NCI-H524 (cell line): ENCODE measurements at places on chromosomes 16 and 17.

- no peak for DNase-seq
Observed at GRCh38 chr16:66418165-66418962, 8.7 kb upstream of the BEAN1 start.

DNA sequence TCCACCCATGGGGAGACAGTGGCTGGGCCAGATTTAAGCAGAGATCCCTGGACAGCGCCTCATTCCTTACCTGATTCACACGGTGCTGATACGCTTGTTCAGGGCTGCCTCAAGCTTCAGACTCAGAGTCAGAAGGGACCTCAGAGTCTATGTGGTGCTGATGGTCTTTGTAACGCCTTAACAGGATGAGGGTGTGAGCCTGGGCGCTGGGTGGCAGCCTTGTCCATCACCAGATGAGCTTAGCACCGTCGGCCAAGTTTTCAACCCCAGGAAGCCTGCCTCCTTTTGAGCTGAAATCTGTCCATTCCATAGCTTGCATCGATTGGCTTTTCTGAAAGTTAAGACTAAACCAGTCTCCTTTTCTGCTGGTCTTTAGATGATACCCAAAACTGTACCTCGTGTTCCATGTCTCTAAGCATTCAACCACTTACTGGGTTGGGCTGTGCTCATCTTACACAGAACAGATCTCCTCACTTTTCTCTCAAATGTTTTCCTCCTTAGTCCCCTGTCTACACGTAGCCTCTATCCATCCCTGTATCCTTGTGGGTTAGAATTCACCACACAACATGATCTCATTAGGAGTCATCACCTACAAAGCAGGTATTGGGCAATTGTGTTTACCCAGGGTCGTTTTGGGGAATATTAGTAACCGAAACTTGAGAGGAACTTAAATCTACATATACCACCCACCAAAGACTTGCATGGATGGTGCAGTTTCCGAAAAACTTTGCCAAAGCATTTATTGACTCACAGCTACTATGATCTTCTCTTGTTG is 573.4 kb downstream of the CDH13 start:
- no peak for DNase-seq

DNA sequence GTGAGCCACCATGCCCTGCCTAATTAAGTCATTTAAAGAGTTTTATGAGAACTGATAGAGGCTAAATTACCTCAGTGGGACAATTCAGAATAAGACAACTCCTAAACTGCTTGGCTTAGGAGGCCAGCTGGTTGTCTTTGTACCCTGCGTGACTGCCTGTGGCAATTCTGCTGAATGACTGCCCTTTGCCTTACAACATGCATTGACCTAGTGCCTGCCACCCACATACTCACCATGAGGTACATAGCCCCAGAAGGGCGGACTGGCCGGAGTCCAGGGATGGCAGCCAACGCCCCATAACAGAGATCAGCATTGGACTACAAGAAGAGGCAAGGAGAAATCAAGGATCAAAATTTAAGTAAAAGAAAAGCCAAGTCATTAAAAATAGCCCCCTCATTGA is 7.3 kb downstream of the TAT start:
- no peak for DNase-seq

DNA sequence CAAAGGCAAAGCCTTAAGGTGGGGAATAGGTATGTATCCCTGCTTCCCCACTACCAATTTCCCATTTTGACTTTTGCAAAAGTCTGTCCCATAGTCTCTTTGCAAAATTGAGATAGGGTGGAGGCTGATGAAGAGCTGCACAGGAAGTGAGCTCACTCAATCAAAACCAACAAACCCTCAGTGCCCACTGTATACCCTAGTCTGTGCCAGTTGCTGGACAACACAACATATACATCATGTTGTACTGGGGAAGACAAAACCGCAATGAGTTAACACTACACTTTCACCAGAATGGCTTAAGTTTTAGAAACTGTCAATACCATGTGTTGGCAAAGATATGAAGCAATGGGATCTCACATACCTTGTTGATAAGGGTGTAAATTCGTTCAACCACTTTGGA is 40.4 kb upstream of the AXIN2 start:
- no peak for DNase-seq

DNA sequence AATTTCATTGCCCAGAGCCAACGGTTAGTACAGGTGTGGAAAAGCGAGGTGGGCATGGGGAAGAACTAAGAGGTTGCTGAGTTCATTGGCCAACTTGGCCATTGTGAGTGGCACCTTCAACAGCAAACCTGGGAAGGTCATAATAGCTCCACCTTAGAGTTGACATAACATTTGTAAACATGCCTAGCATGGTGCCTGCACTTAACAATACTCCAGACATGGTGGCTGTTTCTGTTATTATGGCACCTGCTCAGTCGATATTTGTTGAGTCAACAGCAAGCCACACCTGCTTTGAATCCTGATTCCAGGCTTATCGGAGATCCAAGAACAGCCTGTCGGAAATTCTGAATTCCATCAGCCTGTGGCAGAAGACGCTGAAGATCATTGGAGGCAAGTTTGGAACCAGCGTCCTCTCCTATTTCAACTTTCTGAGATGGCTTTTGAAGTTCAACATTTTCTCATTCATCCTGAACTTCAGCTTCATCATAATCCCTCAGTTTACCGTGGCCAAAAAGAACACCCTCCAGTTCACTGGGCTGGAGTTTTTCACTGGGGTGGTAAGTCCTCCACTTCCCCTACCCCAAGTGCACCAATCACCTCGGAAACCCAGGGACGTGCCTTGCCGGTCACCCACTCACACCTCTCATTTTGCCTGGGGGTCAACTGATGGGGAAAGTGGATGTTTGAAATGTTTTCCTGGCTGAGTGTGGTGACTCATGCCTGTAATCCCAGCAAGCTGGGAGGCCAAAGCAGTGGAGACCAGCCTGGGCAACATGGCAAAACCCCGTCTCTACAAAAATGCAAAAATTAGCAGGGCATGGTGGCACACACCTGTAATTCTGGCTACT is 46.0 kb downstream of the TMC5 start:
- DNase-seq = no peak

GRCh38 chr16:19854543-19854876 is 30.1 kb downstream of the GPRC5B start:
- DNase-seq = no peak

DNA sequence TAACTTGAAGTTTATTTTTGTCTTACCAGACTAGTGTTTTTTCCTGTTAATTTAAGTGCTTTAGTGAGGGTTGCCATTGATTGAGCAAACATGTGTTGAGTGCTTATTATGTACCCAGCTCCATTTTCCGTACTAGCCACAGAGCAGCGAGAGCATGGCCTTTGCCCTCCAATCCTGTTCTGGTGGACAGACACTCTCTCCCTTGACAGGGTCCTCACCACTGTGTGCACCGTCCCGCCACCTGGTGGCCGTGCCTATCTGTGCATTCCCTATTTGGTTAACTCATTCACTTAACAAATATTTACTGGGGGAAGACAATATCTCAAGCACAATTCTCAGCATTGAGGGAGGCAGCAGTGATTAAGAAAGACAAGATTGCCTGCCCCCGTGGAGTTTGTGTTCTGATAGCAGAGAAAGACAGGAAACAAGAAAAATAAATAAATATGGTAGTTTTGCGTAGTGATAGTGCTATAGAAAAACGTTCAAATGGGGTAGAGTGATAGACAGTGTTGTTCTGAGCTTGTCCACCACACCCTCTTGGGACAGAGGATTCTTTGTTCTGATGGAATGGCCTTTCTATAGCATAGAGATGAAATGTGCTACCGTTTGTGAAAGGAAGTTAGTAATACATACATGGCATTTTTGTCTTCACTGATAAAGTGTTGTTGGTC is 13.0 kb downstream of the CDH13 start:
- peak; percentile 58 for DNase-seq

GRCh38 chr17:31427684-31428083 is 36.2 kb downstream of the RAB11FIP4 start:
- DNase-seq = no peak

DNA sequence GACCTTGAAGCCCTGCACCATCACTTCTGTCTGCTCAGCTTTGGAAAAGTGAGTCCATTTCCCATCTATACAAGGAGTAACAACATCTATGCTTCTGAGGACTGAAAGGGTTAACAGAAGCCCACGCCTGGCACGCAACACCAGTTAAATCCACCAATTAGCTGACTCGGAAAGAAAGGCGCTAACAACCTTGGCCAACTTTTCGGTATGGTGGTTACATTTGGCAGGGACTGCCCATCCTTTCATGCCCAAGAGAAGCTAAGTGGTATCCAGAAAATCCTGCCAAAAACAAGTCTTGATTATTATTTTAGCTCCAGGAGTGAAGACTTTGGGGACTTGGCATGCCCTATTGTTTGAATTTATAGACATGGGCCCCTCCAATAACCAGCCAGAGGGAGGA is 202.3 kb upstream of the RPL38 start:
- no peak for DNase-seq

DNA sequence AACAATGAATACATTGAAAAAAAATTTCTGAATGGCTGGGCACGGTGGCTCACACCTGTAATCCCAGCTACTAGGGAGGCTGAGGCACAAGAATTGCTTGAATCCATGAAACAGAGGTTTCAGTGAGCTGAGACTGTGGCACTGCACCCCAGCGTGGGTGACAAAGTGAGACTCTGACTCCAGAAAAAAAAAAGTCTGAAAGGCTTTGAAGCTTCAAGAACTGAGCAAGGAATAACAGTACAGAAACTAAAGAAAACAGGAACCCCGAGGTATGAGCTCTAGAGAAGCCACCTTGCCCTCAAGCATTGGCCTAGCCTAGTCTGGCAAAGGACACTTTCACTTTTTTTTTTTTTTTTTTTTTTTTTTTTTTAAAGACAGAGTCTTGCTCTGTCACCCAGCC is 45.0 kb downstream of the TEX2 start:
- DNase-seq = no peak

- no peak for DNase-seq
Observed at GRCh38 chr17:16081507-16082087, 82.0 kb downstream of the TTC19 start.

DNA sequence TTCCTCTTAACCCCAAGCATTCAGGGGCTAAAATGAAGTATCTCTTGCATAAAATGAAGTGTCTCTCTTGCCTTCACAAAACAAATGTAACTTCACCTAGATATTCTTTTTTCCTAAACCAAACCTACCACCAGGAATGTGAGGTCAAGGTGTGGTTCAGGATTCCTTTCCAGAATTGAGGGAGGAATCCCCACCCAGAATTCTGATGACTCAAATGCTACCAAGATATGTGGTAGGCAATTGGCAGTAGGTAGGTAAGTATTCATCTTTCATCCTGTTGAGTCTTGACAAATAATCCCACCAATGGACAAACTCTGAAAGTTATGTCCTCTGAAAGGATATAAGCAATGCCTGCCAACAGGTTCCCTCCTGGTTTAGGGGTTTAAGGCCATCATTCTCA is 26.2 kb downstream of the TRIM16 start:
- no peak for DNase-seq

DNA sequence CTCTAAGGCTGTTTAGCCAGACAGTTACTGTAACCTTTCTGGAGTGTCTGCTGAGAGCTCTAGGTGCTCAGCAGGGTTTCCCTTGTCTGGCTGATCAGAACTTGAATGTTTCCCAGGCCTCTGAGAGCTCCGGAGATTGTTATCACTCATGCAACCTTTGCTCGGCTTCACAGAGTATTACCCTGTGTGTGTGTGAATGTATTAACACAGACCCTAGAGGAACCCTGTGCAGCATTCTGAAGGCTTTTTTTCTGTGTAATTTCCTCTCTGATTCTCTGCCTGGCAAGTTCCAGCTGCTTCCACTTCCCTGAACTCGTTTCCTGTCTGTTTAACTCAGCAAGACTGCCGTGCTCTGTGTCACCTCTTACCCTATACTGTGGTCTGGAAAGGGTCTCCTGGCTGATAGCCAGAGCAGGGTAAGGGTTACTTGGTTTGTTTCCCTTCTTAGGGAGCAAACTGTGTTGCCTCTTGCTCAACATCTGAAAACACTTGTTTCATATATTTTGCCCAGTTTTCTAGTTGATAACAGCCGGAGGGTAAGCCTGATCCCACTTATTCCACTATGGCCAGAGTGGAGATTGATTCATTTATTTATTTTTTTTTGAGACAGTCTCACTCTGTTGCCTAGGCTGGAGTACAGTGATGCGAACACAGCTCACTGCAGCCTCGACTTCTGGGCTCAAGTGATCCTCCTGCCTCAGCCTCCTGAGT is 21.7 kb downstream of the PRMT7 start:
- no peak for DNase-seq

DNA sequence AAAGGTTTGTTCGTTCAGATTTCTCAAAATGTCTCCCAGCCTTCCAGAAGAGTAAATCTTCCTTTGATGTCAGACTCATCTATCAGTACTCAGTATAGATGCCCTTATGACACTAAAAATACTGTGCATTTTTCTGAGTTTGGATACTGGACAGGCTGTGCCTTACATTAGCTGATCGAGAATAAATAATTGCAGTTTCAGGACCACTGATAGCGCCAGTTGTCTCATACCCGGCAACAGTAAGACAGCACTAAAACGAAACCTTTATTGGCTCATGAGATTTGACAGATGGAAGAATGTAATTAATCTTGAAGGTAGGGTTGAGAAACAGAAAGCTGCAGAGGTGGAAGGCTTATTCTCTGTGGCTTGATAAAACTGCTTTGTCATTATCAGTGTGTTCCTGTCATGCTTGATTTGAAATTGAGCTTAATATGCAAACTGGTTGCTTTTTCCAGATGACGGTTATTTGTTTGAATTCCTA is 1.2 kb downstream of the ATP6V0A1 start:
- DNase-seq = peak; percentile 30

- DNase-seq = no peak
Observed at GRCh38 chr16:82924075-82924854, 297.5 kb downstream of the CDH13 start.

GRCh38 chr17:64096037-64096436 is 33.9 kb downstream of the ERN1 start:
- no peak for DNase-seq

GRCh38 chr16:72952811-72953271 is 95.1 kb downstream of the ZFHX3 start:
- no peak for DNase-seq

- no peak for DNase-seq
Observed at GRCh38 chr17:37673386-37673785, 30.1 kb upstream of the DDX52 start.

GRCh38 chr17:43808076-43808475 is 24.9 kb downstream of the MPP3 start:
- DNase-seq = no peak

DNA sequence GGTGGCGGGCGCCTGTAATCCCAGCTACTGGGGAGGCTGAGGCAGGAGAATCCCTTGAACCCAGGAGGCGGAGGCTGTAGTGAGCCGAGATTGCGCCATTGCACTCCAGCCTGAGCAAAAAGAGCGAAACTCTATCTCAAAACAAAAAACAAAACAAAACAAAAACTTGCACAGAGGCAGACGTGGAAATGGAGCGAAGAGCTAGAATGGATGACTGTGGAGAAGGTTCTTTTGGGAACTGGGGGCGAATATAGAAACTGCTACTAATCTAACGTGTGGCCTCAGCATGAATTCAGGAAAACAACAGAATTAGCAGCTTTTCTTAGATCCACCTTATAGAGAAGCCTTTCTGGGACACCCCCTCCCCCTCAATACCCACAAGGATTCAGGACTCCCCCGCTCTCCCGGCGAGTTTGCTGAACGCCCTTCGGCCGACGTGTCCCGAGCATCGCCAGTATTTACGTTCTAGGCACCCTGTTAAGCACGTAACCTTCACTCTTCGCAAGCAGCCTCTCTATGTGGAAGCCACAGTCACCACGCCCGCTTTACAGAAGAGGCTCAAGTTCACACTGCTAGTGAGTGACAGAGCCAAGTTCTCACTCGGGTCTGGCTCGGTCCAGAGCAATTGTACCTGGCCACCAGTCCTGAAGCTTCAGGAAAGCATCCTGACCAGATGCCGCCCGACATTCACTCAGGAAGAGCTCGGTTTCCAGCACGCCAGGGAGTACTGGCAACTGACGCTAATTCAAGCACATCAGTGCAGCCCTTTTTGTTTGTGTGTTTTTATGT is 13.3 kb upstream of the ABR start:
- DNase-seq = no peak
